ENCODE measurements at places on chromosomes 11 and 22.

DNA sequence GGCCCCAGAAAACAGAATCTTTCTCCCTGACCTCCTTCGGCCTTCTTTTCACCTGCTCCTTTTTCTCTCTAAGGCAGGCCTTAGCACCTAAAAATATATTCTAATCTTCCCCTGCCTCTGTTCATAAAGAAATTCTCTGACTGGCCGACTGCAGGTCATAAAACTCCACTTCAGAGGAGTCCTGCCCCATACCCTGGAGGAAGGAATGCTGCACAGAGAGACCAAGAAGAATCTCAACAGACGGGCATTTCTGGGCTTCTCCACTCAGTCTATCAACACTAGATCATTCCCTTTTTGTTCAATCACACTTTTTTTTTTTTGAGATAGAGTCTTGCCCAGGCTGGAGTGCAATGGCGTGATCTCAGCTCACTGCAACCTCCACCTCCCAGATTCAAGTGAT is 19.7 kb upstream of the PGA3 start:
- no peak for DNase-seq

DNA sequence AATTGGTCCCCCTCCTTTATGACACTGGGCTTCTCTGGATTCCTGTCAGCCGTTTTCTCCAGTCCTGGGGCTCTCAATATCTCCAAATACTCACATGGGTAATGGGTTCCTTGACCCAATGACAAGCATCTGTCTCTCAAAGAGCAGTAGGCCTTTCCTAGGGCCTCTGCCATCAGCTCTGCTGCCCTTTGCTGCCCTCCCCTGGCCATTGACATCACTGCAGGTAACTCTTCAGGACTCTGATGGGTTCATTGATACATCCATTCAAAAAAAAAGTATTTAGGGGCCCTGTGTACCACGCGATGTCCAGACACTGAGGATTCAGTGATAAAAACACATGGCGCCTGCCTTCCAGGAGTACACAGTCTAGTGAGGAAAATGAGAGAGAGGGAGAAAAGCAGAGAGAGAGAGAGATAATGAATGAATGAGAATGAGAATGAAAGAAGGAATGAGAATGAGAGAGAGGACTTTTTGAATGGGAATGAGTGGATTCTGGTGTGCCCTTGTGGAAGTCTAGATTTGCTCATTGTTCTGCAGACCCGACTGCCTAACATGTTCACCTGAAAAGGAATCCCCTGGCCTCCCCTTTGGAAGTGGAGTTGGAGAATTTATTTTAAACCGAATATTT is 42.6 kb upstream of the OLFML1 start:
- DNase-seq: peak; percentile 65

- no peak for DNase-seq
Measured at GRCh38 chr22:39123751-39124581, 26.9 kb downstream of the APOBEC3H start.

DNA sequence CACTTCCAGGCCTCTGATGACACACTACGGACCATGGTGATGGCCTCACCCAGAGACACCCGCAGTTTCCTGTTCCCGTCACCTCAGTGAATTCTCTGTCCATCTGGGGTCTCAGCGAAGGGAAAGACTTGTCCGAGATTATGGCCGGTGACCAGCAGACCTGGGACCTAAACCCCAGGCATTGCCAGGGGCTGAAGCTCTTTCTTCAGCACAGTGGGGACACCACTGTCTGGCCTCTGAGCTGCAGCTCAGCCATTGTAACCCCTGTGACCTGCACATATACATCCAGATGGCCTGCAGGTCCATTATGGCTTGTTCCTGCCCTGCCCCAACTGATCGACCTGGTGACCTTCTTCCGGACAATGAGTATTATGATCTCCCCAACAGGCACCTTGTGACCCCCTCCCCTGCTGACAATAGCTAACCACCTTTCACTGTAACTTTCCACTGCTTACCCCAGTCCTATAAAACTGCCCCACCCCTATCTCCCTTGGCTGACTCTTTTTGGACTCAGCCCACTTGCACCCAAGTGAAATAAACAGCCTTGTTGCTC is 22.3 kb downstream of the CBX7 start:
- DNase-seq: no peak

DNA sequence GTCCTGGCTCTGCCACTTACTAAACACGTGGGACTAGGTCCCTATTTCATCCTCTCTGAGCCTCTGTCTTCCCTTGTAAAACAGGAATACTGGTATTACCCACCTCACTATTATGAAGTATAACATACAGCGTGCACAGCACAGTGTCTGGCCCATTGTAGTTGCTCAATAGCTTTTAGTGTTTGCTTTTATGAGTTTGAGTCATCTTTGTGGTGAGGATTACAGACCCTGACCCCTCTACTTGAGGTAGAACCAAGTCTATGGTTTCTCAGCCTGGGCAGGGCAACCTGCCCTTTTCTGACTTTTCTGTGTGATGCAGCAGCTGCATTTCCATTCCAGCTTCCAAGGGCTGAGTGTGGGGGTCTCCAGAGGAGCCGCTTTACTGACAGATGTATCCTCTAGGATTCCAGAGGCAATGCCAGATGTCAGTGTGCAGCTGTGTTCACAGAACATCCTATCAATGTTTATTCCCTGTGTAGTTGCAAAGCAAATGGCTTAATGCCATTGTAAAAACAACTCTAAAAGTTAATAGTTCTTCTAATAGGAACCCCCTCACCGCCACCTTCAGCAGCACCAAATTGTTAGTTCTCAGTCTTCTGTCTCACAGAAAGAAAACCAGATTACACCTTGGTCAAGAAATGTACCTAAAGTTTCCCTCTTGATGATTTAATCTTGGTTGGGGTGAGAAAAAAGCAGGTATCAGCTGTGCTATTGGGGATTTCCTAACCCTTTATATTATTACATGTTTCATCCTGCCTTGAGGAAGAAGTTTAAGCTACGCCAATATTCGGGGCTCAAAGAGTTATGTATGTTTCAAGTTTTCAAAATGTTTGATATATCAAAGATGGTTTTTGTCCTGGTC is 16.8 kb downstream of the PRR5L start:
- DNase-seq: no peak

DNA sequence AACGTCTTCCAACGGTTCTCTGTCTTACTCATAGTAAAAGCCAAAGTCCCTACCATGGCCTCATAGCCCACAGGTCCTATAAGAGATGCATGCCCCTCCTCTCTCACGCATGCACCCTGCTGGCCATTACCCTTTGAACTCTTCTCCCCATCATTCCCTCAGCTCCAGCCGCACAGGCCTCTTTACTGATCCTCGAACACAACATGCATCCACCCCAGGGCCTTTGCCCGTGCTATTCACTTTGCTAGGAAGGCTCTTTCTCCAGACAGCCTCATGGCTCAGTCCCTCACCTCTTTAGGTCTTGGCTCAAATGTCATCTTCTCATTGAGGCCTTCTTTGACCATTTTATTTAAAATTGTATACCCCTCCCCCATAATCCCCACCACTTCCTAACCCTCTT is 7.5 kb downstream of the AP1B1 start:
- no peak for DNase-seq

GRCh38 chr22:24067587-24068376 is 56.7 kb downstream of the CABIN1 start:
- no peak for DNase-seq

DNA sequence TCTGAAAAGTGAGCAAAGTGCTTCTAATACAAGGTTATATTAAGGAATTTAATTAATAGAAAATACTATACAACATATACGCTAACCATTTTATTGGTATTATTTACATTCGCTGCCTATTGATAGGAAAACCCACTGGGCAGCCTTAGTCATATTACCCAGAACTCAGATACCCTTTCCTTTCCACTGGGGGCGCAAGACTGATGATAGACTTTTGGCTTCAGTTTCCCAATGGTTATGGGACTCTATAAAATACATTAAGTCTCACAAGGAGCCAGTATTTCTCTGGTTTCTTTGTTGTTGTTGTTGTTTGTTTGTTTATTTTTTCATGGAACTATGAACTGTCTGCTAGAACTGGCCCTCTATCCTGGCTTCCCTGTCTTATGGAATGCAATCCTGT is 471.1 kb upstream of the KIRREL3 start:
- DNase-seq: no peak

GRCh38 chr22:37499027-37499707 is 13.0 kb upstream of the MFNG start:
- DNase-seq: no peak

GRCh38 chr11:117438371-117439000 is 110.8 kb downstream of the CEP164 start:
- no peak for DNase-seq

GRCh38 chr11:17117262-17117661 is 39.8 kb upstream of the RPS13 start:
- no peak for DNase-seq

DNA sequence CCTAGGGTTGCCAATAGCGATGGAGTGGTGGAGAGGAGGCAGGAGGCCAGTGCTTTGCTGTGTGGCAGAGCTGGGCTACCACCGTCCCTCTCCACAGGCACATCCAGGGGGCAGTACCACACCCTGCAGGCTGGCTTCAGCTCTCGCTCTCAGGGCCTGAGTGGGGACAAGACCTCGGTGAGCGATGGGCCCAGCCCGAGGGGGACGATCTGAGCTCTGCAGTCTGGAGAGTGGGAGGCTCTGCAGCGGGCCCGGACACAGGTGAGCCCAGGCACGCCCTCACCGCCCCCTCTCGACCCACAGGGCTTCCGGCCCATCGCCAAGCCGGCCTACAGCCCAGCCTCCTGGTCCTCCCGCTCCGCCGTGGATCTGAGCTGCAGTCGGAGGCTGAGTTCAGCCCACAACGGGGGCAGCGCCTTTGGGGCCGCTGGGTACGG is 2.5 kb downstream of the PKP3 start:
- no peak for DNase-seq

DNA sequence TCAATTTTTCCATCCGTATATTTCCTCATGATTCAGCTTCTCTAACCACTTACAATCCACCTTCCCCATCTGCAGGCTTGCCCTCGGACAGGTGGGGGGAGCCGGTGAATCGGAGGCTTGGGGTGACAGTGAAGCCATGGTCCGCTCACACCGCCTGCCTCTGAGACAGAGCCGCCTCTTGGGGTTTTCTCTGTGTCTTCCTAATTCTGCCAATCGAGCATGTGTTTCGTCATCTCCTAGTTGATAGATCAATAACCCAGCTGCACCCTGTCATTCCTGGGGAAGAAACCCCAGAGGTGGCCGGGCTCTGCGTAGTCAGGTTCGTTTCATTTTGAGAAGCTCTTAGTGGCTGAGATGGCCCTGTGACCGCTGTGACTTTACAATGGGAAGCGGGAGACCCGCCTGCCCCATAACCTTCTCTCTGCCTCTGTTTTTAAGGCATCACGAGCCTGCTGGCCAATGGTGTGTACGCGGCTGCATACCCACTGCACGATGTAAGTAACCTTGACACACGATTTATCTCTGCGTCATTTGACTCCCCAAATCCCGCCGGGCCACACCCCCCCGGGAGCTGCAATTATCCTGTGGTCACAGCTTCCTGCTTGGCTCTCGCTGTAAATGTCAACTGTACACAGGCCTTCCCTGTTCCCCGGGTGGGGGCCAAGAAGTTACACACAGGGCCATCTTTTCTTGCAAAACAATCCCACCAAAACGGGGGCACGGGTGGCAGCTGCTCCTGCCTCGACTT is 33.3 kb downstream of the ANO1 start:
- no peak for DNase-seq

DNA sequence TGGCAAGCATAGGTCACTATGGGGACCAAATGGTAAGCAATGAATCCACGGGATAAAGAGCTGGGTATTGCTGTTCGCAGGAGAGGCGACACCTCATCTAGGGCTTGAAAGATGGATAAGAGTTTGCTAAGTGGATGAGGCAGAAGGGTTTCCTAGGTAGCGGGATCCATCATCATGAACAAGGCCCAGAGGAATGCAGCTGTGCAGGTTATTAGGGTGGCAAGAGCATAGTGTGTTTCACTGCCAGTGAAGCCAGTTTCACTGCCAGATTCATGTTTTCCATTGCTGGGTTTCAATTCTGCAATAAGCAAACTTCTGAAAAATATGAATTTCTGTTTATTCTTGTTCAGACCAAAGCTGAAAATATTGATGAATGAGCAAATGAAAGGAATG is 27.2 kb downstream of the WEE1 start:
- DNase-seq: no peak

GRCh38 chr11:102530558-102530957 is at the start of gene MMP7:
Gene MMP7 (minus strand): TSS chr11:102530747. CDS start chr11:102530700, 47 bp downstream.
- DNase-seq: no peak

GRCh38 chr11:95367726-95368125 is 136.7 kb upstream of the SESN3 start:
- no peak for DNase-seq

DNA sequence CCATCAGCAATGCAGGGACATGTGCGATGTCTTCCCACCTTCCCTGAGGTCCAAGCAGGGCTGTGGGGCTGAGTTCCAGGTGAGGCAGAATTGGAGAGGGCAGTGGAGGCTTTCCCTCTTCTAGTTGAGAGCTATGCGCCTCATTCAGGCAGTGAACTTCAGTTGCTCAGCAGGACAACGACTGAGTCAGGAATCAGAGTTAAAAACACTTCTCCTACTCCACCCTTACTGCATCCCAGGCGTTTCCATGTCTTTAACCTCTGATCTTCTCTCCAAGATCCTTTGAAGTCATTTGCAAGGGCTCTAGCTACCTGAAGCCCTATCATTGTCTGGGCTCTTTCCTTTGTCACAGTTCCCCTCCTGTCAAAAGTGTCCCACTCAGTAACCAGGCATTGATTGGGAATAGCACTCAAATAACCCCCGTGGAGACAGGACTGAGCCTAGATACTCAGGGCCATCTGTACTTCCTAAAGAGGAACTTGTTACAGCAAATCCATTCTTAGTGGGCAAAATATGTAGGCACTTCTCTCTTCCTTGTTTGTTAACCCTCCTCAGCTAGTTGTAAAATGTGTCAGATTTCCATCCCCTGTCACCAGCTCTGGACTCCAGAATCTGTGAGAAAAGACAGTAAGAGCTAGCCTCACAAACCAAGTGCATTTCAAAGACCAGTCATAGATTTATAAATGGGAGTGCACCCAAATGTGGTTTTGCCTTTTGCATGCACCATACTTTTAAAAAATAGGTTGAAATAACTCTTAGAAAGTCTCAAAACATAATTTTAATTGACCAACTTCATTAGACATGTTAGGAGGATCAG is 72.5 kb upstream of the MYO18B start:
- no peak for DNase-seq

DNA sequence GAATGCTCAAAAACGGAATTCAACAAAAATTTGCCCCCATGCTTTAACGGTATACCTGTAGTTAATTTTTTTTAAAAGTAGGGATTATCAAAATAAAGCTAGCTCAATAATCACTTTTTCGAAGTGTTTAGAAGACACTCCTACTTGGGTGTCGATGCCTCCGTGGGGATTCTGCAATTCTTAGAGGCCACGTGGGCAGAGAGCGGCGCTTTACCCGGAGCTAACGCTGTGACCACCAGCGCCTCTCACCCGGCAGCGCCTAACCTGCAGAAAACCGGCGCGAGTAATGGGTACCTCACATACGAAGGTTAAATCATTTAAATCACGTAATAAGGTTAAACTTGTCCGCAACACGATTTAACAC is 583 bp downstream of the TAF1D start:
- DNase-seq: peak; percentile 56

DNA sequence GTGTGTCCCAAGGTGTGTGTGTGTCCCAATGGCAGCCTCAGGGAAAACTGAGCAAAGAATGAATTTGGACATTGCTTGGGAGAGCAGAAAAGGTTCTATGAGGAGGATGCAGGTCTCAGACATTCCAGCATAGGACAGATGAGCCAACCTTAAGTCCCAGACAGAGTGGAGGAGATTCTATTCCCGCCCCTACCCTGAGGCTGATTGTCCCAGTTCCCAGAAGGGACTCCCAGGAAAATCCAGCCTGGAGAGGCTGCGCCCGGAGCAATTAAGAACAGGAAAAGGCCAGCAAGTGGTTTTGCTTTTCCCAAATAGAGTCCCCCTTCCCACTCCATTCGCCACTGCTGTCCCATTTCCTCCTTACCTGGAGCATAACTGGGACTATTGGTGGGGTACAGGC is 54.1 kb downstream of the RELT start:
- no peak for DNase-seq
